Lung microvascular endothelial cell (primary cell): ENCODE measurements at places on chromosomes 3 and 15. TPM values are rescaled to one million over a fixed set of nuclear protein-coding genes. Genes with fewer than 3 reads are reported as not detected.

DNA sequence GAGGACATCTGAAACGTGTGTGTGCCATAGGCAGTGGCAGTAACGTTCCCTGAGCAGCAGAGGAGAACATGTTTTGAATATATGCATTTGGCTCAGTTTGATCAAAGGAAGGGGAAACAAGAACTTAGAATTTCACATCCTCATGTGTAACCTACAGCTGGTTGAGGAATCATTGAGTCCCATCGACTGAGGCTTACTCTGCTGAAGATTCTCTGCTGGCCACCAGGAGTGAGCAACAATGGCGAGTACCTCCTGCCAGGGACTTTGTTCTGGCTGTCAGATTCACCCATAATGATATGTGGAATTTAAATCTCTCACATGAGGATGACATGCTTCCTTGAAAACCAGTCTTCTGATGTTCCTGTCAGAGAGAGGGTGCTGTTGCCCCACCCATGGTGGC lies 21.3 kb downstream of the GORASP1 start:
- no peak for DNase-seq

- no peak for DNase-seq
Measured at GRCh38 chr3:15536856-15537255, 15.3 kb upstream of the COLQ start.

- no peak for DNase-seq
Measured at GRCh38 chr15:25668901-25669300, 194.2 kb downstream of the ATP10A start.

- peak; percentile 24 for DNase-seq
Measured at GRCh38 chr15:40238532-40239403, at the start of gene PAK6. TSS of gene PAK6 (plus strand) at chr15:40239063. CDS start at chr15:40264786, 25,723 bp downstream.

GRCh38 chr3:42022355-42022754 lies 60.5 kb upstream of the ULK4 start:
- DNase-seq, result no peak

DNA sequence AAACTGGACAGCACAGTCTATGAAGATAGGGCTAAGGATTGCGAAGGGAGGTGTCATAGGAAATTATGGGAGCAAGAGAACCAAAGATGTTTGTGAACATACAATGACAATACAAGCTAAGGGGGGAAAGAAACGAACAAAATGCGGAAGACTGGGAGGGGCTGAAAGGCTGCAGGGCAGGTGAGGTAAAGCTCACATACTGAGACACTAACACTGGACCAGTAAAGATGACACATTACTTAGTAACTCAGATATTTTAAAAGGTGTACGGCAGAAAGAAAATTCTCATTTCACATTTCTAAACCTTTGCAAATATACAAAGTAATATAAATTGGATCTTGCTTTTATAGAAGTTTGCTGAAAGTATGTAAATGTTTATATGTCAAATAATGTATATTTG lies 10.1 kb downstream of the CLDND1 start:
- DNase-seq, result no peak

DNA sequence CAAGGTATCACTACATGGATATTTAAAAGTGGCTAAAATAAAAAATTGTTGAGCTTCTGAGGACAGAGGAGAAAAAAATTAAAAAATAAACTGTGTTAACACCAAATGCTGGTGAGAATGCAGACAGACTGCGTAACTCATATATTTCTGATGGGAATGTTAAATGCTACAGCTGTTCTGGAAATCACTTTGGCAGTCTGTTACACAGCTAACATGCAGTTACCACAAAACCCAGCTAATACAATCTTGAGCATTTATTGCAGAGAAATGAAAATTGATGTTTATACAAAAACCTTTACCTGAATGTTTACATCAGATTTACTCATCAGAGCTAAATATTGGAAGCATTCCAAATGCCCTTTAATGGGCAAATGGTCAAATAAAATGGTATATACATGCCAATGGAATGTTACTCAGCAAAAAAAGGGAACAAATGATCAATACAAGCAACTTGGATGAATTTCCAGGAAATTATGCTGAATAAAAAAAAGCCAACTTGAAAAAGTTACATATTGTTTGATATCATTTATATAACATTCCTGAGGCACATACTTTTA lies 24.6 kb downstream of the MNS1 start:
- no peak for DNase-seq

- DNase-seq, result peak; percentile 91
Measured at GRCh38 chr3:49171119-49171774, at the start of gene KLHDC8B. TSS of gene KLHDC8B (plus strand) at chr3:49171598. CDS start at chr3:49172770, 1,172 bp downstream.

PPM1M gene
- 10.9 and 14.3 TPM in 2 replicates for total RNA-seq
